Umbilical cord (tissue), 2 donors: ENCODE measurements at places on chromosomes 2 and 18.

DNA sequence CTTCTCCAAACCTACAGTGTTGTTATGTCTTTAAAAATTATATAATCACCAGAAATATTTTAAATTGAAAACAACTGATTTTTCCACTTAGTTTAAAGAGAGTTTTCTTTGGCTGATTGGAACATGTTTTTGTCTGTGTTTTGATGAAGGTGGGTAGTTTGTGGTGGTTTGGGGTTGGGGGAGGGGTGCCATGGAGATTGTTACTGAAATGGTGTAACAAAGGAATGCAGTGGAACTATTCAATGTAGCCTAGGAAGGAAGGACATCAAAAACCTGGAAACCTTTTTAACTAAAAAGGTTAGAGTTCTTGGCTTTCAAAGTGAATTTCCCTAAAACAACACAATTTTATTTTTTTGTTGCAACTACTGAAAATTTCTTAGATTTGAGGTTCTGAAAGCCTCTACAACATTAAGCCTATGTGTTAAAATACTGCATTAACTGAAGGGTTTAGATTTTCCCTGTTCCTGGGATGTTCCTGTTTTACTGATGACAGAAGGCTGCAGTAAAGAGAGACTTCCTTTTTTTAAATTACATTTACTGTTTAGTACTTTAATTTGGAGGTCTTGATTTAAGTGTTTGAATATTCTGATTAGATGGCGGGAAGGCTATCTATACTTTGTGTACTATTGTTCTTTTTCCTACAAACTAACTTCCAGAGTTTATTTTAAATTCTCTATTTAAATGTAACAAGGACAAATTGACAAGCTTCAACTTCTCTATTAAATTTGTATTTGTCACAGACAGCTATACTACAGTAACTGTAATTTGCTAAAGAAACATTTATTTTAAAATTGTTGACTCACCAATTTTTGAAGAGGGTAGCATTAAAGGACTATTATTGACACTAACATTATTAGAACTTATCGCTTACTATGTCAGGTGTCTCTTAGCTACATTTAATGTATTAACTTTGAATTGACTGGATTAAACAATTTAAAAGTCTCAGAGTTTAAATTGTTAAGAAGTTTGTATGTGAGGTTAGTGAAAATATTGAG is 87.7 kb downstream of the LIMS1 start:
- no peak for DNase-seq

GRCh38 chr2:218002143-218002844 is 501 bp downstream of the TNS1 start:
- no peak for DNase-seq

DNA sequence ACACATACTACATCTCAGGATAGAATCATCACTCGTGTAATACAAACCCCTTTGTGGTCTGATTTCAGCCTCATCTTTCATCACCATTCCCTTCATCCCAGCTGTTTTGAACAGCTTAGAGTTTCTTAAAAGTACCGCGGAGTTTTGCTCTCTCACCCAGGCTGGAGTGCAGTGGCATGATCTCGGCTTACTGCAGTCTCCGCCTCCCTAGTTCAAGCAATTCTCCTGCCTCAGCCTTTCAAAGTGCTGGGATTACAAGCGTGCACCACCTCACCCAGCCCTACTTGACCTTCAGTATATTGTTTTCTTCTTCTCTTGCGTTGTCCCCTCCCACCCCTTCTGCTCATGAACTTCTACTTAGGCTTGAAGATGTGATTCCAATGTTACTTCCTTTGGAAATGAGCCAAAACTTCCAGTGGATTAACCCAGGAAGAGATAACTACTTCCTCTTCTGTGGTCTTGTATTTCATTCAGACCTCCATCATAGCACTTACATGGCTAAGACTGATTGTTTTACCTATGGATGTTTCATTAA is 15.8 kb downstream of the ERLEC1 start:
- no peak for DNase-seq

GRCh38 chr18:21330122-21330701 is 88.2 kb downstream of the GREB1L start:
- DNase-seq, result no peak

GRCh38 chr2:239694487-239694886 is 293.7 kb upstream of the HDAC4 start:
- no peak for DNase-seq

- no peak for DNase-seq
Observed at GRCh38 chr2:111167076-111167862, 46.6 kb downstream of the BCL2L11 start.

- no peak for DNase-seq
Observed at GRCh38 chr2:73225513-73226360, 7.3 kb downstream of the PRADC1 start.

DNA sequence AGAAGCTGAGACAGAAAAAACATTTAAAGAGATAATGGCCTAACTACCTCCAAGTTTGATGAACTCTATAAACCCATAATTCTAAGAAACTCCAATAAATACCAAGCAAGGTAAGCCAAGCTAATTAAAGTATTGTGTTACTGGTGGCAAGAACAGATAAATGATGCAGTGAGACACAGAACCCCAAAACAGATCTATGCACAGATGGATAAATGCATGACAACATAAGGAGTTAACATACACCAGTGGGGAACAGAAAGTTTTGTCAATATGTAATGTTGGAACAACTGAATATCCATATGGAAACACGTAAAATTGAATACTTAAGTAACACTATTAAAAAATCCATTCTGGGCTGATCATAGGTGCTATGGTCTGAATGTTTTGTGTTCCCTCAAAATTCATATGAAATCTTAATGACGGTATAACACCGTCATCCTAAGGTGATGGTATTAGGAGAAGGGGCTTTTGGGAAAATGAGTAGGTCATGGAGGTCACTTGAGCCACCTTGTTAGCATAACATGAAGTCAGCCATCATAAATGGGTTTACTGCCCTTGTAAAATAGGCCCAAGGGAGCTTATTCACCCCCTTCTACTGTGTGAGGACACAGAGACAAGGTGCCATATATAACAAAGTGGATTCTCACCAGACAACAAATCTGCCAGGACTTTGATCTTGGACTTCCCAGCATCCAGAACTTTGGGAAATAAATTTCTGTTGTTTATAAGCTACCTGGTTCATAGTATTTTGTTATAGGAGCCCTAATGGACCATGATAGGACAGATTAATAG is 86.3 kb downstream of the SLC66A3 start:
- DNase-seq, result no peak

DNA sequence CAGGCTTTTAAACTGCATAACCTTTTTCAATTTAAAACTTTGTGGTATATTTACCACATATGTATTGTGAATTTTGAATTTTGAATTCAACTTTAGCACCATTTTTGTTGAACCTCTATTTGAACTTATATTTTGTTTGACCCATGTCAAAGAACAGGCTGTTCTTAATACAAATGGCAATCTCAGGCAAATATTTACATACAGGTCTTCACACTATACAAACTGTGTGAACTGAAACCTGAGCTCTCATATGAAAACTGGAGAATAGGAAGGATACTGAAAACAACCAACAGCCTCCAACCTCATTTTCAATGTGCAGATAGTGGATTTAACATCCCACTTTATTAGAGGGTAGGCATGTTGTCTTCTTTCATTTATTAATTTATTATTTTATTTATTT is 491.8 kb downstream of the KCNJ3 start:
- DNase-seq, result no peak

DNA sequence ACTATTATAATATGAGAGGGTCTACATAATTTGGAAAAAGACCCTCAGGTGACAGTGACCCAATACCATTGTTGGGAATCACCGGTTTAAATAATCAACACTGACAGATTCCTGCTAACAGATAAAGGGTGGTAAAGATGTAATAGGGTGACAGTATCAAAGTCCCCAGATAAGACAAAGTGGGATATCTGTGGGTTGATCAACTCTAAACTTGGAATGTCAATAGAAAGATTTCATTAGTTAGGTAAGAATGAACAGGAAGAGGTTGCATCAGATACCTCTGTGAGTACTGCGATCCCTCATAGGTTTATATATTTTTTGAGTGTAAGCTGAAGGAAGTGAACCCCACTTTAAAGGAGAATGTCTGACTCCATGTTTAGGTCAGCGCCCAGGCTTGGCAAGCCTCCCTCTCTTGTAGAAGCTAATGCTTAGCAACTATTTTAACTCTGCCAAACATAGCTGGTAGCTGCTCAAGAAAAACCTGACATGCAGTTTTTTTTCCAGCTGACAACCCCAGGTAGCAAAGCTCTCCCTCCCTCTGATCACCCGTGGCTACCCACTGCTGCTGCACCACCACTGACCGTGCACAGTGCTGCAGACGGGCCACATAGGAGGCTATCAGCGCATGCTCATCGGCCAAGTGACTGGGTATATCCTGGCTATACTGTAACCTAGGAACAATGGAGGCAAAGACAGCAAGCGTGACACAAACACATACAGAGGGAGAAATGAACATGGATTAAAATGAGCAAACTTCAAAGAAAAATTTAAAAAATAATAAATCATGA is 113.3 kb upstream of the DNMT3A start:
- DNase-seq, result no peak

DNA sequence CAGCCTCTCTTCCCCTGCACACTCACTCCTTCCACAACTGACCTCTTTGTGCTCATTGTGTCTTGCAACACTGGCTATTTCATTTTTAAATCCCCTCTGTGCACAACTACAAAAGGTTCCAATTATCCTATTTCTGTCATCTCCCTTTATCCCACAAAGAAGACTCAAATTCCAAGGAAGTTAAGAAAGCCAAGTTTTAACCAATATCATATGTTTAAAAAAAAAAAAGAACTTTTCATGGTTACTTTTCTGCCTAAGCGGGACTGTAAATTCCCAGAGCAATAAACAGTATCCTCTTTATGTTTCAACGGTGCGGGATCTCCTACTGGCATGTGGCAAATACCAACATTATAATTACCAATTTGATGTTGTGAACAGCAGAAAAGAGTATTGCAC is 83.8 kb downstream of the DOCK10 start:
- DNase-seq, result peak; percentile 25

- DNase-seq, result no peak
Observed at GRCh38 chr2:238640486-238640885, 207.4 kb upstream of the TWIST2 start.

GRCh38 chr18:47882641-47883040 is 47.8 kb downstream of the SMAD2 start:
- no peak for DNase-seq

DNA sequence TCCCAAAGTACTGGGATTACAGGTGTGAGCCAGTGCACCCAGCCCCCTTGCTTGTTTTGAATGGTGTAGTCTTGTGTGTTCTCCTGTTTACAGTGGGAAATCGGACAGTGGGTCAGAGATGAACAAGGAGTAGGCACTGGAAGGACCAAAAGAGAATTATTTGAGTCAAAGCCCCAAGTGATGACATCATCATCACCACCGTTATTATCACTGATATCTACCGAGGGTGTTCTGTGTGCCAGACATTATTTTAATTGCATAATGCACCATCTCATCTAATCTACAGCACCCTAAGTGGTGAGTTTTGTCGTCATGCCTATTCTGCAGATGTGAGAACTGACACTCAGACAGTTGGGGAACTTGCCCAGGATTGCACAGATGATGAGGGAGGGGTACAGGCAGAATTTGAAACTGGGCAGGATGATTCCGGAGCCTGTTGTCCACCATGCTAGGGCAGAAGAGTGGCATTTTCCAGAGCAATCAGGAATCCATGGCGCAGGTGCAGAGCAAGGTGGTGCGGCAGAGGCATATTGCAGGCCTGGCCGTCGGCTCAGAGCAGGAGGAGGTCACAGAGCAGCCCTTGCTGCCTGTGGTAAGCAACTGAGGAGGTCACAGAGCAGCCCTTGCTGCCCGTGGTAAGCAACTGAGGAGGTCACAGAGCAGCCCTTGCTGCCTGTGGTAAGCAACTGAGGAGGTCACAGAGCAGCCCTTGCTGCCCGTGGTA is 137.0 kb upstream of the HDAC4 start:
- DNase-seq, result no peak

- DNase-seq, result no peak
Observed at GRCh38 chr18:48595703-48596218, 56.9 kb downstream of the CTIF start.

GRCh38 chr2:3728104-3729054 is 25.0 kb downstream of the DCDC2C start:
- DNase-seq, result peak; percentile 71

DNA sequence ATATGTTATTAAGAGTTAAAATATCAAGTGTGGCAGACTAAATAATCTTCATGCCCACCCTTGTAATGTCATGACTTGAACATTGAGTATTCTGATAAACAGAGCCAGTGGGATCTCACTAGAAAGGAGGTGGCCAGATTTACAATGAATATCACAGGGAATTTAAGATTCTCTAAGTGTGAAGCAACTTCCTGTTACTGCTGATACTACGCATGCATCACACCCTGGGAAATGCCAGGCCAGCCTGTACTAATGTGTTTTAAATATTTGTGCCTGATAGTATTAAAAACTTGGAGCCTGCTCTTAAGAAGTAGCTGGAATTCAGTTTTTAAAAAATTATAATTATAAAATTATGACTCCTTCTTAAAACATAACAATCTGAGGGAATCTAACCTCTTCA is 148.3 kb downstream of the LAMA3 start:
- peak; percentile 13 for DNase-seq

DNA sequence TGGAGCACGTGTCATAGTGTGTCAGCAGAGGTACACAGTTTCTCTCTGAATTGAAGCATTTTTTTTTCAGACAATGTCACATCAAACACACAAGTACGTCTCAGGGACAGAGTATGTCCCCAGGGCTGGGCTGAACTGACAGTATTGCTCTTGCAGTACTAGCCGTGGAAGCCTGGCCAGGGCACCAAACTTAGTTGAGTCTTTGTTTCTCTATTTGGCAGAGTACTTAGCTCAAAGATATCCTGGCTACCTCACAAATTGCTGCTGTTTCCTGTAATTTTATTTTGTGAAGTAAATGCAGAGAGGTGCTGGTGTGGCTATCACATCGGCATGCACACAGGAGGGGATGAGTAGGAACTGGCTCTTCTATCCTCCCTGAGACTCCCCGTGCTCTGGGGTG is 691.6 kb upstream of the HS6ST1 start:
- no peak for DNase-seq

GRCh38 chr2:229363185-229363814 is 92.2 kb upstream of the PID1 start:
- no peak for DNase-seq

- no peak for DNase-seq
Observed at GRCh38 chr2:167388497-167388896, 500.2 kb downstream of the XIRP2 start.

DNA sequence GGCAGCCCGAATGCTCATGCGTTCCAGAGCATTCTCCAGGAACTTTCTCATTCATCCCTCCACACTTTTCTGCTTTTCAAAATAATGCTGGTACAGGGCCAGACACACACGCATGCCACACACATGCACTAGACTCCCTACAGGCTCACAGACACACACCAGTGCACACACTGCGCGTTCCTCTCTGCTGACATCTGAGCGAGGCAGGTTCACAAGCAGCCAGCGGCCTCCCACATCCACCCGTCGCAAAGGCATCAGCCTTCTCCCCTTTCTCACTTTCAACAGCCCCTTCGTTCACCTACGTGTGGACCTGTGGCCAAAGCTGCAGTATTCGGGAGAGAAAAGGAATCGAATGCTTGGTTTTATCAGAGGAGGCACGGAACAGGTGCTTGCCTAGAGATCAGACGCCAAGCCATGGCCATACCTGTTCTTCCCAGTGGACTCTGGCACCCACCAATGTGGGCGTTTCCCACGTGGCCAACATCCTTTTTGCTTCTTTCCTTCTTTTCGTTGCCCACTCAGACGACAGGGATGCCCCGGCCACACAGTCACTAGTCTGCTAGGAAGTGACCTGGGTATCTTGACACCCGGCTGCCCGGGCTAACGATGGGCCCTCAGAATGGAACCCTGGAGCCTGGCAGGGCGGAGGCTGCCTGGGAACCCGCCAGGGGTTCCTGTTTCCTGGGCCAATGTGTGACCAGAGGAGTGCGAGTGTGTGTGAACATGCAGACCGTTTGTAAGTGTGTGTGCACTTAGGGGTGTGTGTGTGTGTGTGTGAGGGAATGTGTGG is 85.8 kb upstream of the ID2 start:
- no peak for DNase-seq
